Esophagus mucosa (tissue), 1 donor: ENCODE measurements at places on chromosomes 11 and 22. TPM values are rescaled to one million over a fixed set of nuclear protein-coding genes. Genes with fewer than 3 reads are reported as not detected.

SYT9 gene
- not detected for total RNA-seq

TNNT3 gene
- total RNA-seq, result 0.40 TPM

GSTT2B gene
- total RNA-seq, result 6.5 TPM

HIRA gene
- total RNA-seq, result 15.8 TPM

- no peak for ATAC-seq
Measured at GRCh38 chr11:101262995-101263394, 133.4 kb upstream of the PGR start.

- no peak for ATAC-seq
Measured at GRCh38 chr22:40433416-40434090, 63.2 kb downstream of the SGSM3 start.

DNA sequence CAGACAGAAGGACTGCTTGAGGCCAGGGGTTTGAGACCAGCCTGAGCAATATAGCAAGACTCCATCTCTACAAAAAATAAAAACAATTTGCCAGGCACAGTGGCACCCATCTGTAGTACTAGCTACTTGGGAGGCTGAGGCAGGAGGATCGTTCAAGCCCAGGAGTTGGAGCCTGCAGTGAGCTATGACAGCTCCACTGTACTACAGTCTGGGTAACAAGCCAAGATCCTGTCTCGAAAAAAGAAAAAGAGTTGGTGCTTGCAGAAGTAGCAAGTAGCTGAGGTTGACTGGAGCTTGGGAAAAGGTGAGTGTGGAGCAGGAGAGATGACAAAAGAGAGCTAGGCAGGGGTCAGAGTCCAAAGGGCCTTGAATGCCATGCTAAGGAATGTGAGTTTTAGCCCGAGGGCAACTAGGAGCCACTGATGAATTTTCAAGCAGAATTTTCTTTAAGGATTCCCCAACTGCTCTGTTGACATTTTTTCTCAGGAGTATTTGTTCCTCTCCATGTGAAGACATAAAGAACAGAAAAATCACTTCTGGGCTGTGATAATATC lies 3.1 kb downstream of the AP1B1 start:
- no peak for ATAC-seq

DNA sequence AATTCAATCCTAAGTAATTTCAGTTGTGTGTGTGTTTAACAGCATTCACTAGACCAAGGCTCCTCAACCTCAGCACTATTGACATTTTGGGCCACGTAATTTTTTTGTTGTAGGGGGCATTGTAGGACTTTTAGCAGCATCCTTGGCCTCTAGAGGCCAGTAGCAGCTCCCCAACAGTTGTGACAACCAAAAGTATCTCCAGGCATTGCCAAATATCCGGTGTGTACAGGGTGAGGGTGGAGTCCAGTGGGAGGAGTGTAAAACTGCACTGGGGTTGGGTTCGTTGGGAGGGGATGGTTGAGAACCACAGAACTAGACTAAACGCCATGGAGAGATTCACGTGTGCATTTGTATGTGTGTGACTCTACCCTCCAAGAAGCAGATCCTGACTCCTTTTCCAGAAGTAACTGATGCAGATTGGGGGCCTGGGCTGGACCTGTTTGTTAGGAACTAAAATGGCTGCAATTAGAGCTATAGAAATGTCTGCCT lies 5.9 kb upstream of the PHF21A start:
- ATAC-seq, result peak; percentile 84

GRCh38 chr11:45606514-45607281 lies 58.7 kb downstream of the CHST1 start:
- ATAC-seq, result no peak

- no peak for ATAC-seq
Measured at GRCh38 chr11:8886322-8886721, 24.7 kb upstream of the AKIP1 start.

- ATAC-seq, result no peak
Measured at GRCh38 chr22:34239421-34239820, 319.1 kb upstream of the LARGE1 start.

DNA sequence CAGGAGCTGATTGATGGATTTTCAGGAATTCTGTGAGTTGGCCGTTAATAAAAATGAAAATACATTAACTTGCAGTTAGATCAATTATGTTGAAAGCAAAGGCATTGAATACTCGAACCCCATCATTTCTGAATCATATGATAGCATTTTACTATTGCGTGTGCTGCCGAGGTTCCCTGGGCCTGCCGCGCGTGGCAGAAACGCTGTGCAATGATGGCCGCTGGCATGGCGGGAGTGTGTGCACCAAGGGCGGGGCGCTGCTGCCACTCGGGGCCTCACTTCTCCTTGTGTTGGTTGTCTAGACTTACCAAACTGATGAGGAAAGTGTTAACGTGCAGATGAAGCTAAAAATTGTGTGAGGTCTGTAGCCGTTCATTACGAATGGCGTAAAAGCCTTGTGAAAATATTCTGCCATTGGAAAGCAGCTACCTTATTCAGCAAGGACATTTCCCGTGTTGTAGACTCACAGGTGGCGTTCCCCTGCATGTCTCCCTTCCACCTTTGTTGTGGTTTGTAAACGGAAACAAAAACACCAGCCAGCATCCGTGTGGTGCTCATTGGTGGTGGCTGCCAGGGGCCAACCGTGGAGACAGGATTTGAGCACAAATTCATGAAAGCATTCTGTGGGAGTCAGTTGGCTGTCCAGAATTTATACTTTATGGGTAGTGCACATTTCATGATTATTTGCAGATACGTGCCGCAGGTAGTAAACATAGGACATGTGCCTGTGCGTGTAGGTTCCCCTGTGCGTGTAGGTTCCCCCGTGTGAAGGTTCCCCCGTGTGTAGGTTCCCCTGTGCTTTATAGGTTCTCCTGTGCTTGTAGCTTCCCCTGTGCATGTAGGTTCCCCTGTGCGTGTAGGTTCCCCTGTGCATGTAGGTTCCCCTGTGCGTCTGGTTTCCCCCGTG lies 5.9 kb upstream of the GRAMD4 start:
- no peak for ATAC-seq

OR51E2 gene
- not detected for total RNA-seq

- ATAC-seq, result no peak
Measured at GRCh38 chr22:30383061-30383460, 4.2 kb downstream of the RNF215 start.

OR4A16 gene
- total RNA-seq, result not detected

NTM gene
- 0.92 TPM for total RNA-seq

DNA sequence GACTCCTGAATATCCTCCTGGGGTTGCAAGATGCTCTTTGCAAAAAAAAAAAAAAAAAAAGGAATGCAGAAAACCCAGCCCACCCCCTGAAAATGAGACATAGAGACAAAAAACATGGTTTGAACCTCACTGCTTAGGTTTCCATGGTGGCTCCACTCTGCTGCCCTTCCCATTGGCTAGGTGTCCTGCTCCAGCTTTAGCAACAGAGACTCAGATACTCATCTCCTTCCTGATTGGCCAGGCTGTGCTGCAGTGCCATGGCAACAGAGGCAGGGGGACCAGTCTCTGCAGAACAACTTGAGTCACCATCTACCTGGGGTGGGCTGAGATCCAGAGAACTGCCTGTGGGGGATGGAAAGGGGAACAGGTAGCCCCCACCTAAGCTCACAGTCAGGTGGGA lies 17.4 kb upstream of the YWHAH start:
- ATAC-seq, result peak; percentile 31

- ATAC-seq, result no peak
Measured at GRCh38 chr11:404551-405264, 10.1 kb downstream of the SIGIRR start.

DNA sequence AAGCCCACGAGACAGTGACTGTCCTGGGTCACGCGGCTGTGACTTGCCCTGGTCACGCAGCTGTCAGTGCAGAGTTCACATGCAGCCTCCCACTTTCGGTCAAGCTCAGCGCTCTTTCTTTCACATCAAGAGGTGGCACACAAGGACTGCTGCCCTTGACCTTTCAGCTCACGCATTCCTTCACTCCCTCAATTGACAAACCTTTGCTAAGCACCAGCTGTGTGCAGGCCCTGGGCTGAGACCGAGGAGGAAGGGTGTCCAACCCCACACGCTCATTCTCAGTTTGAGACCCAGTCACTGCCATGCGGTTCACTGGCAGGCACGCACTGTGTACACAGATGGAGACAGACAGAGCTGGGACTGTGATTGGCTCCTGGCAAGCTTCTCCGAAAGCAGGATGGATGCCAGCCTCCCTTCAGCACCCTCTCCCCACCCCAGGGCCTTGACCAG lies 70.3 kb downstream of the SCUBE1 start:
- no peak for ATAC-seq

LARGE2 gene
- 30.4 TPM for total RNA-seq

DNA sequence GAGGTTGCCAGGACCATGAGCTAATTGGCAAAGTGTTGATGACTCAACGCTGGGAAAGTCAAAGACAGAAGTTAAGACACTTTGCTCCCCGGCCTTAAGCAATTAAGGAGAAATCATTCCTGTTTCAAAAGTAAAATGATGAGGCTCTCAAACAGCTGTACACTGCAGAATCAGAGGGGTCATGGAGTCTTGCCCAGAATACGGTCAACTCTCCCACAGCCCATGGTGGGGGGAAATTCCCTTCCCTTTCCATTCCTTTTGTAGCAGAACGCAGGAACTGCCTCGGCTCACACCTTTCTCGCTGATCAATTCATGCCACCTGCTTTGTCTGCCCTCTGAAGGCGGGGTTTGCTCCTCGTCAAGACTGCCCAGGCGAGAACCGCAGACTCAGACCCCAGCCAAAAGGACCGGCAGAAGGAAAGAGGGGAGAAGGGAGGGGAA lies 52.8 kb downstream of the MN1 start:
- ATAC-seq, result no peak

UPK3A gene
- not detected for total RNA-seq

PRR33 gene
- total RNA-seq, result not detected

GRCh38 chr22:26822313-26822712 lies 164.9 kb downstream of the MIAT start:
- ATAC-seq, result no peak
